Left ventricle myocardium inferior (tissue), 1 donor: ENCODE measurements at places on chromosomes 5 and 9. TPM values are rescaled to one million over a fixed set of nuclear protein-coding genes. Genes with fewer than 3 reads are reported as not detected.

- DNase-seq, result no peak
Measured at GRCh38 chr5:136011414-136012001, 17.3 kb upstream of the TGFBI start.

The KDM4C gene
- total RNA-seq, result 14.1 TPM

The SNCB gene
- 0.44 TPM for total RNA-seq

The PFN3 gene
- total RNA-seq, result not detected

- DNase-seq, result peak; percentile 73
Measured at GRCh38 chr9:111896942-111897600, 457 bp downstream of the UGCG start.

DNA sequence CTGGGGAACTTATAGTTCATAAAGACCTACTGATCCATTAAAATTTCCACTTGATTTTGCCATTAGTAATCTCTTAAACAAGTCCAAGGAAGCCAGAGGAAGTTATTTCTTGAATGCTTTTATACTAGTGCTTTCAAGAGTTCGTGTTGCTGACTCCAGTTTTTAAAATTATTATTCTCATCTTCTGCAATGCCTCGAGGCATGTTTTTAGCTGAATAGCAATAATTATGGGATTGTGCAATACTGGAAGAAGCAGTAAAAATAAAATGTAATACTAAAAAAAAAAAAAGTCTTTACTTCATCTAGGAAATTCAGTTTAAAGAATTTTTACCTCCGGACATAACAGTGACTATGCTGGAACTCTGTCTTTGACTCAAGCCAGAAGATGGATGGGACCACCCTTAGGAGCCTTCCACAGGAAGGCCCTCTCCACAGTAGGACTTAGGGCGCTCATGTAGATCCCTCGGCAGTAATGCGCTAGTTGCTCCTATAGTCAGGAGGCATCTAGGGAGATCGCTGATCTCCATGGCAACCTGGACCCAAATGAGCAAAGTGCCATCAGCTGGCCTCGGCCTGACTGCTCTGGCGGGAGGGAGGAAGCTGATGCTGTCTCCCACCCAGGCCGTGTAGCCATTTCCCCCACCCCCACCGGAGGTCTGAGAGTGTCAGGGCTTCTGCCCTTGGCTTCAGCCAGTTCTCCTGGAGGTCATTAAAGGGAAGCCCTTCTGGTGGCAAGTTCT is 56.7 kb downstream of the DAPK1 start:
- no peak for DNase-seq

The WNT8A gene
- not detected for total RNA-seq

DNA sequence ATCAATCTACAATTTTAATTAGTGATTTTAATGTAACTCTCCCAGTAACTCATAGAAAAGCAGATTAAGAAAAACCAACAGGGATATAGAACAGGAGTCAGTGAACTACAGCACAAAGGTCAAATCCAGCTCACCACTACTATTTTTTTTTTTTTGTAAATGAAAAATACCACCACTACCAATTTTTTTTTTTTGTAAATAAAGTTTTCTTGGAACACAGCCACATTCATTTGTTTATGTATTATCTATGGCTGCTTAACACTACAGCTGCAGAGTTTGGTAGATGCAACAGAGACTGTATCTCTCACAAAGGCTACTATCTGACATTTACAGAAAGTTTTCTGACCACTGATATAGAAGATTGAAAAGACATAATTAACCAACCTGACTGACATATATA is 11.7 kb downstream of the ZNF510 start:
- no peak for DNase-seq

The CCL27 gene
- total RNA-seq, result 0.41 TPM

GRCh38 chr5:69502367-69502766 is 9.8 kb downstream of the OCLN start:
- DNase-seq, result no peak

DNA sequence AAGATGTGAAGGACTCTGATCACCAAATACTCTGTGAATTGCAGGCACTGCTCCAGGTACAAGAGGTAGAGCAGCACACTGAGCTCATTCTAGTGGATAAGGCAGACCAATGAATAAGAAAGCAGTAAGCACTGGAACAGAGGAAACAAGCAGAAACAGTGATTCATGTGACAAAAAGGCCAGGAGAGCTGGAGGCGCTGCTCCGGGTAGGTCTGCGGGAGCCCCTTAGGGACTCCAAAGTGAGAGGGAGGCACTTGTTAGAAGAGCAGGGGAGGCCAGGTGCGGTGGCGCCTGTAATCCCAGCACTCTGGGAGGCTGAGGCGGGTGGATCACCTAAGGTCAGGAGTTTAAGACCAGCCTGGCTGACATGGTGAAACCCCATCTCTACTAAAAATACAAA is 231.6 kb upstream of the NFIL3 start:
- DNase-seq, result no peak

DNA sequence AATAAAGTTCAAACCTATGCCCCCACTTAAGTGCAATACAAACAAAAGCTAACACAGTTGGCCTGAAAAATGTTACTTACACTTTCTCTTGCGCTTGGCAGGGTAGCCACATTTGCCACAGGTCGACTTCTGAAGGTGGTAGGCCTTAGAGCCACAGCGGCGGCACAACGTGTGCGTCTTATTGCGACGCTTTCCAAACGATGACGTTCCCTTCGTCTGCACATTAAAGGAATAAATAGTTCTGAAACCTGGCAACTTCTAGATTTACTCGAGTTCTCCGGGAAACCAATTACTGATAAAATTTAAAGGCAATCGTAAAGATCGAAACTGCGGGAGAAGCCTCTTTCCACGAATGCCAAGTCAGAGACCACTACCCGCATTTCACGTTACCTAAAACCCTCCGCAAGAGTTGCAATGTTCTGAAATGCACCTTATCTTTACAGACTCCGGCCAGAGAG is 602 bp downstream of the RPL37 start:
- DNase-seq, result no peak

DNA sequence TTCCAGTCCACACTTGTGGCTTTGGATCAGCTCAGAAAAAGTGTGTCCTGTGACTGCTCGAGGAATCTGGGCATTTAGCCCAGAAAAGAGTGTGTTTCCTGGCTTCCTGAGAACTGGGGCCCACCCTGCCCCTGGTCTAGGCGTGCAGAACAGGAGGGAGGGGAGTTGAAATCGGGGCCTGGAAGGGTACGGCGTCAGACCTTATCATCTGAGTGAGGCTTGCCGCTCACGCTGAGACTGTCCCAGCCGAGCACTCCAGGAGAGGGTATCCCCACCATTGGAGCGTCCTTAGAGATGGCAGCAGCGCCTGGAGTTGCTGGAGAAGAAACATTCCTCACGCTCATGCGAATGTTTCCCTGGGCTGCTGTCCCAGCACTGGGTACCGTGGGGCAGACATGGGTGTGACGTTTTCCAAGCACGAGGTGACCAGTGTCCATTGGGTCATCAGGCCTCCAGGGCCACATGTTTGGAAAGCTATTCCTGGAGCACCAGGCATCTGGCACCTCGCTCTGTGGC is 22.5 kb downstream of the NEK6 start:
- DNase-seq, result no peak

DNA sequence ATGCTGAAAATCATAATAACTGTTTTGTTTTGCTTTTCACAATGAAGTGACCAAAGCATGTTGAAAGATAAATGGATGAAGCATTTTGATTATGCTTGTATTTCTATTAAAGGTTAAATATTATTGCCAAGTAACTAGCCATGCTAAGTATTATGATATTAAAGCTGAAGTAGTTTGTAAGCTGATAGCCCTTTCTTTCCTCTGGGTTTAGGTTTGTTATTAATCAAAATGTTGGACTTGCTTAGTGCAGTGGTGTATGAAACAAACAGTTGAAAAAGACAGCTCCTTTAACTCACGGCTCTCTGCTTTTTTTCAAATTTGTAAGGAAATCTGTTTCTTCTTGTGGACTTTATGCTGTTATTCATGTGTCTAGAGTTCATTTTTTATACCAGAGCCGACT is 246.0 kb downstream of the CWC27 start:
- no peak for DNase-seq

DNA sequence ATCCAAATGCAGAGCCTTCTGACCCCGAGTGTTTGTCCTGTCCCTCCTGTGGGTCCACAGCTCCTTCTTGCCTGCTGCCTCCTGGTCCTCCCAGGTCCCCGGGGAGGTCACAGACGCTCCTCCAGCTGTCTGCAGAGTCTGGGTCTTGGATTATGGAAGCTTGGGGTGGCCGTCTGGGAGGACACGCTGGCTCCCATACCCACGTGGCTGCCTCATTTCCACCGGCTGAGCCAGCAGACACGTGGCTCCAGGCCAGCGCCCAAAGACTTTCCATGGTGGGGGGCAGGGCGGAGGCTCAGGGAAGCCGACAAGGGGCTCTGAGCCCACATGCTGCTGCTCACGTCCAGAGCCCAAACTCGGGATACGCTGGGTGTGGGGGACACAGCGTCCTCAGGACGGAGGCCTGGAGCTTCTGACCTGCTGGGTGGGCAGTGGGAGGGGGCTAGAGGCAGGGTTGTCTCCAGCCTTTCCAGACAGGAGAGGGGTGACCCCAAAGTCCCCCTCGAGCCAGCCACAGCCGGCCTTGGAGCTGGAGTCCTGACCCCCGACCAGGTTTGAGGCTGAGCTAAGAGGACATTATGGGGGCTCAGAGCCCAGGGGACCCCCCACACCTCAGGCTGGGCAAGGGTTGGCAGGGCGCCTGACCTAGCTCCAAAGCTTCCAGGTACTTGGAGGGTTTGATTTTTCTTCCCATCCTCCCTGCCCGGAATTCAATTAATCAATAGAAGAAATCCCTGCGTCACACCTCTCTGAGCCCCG is 24.2 kb upstream of the RNU6ATAC start:
- no peak for DNase-seq

DNA sequence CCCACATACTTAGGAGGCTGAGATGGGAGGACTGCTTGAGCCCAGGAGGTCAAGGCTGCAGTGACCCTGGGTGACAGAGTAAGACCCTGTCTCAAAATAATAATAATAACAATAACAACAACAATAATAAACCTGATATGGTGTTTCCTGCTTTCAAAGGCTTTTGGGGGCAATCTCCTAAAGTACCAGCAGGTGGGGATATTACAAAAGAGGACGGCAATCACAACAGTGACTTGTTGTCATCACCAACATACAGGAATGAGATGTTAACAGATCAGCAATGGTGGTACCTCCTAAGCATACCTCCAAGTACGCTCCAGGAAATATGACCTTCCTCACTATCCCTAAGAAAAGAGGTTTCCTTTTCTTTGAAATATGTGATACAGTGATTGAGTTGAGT is 91.1 kb upstream of the RNF180 start:
- no peak for DNase-seq
